Ureter (tissue), 1 donor: ENCODE measurements at places on chromosomes 2 and 18. TPM values are rescaled to one million over a fixed set of nuclear protein-coding genes. Genes with fewer than 3 reads are reported as not detected.

Gene FAM117B
- total RNA-seq: 20.6 TPM

Gene WNT6
- total RNA-seq: 0.78 TPM

DNA sequence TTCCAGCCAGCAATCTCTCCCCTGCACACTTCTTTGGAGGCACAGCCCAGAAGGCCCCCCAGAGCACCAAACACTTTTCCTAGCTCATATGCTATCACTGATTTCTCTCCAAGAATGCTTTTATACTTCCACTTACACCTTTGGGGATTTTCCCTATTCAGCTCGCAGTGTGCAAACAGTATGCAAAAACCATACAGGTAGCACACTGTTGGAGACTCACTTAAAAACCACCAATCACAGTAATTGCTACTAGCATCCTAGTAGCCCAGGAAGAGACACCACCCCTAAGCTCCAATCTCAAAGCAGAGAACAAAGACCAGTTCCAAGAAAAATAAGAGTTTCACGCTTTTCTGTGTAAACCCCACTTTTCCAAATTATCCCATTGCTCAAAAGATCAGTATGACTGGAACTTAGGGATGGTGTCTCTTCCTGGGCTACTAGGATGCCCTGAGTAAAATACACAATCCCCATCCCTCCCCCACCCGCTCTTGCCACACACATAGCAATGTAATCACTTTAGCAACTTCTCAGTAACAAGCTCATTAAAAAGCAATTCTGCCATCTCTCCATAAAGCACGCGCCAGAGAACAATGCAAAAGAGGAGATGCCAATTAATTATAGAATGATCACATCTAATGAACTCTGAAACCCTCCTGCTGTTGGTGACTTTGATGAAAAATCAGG, 43.0 kb downstream of the KLF7 start:
- DNase-seq: no peak

- no peak for DNase-seq
Measured at GRCh38 chr18:59067873-59068272, 71.8 kb upstream of the SEC11C start.

DNA sequence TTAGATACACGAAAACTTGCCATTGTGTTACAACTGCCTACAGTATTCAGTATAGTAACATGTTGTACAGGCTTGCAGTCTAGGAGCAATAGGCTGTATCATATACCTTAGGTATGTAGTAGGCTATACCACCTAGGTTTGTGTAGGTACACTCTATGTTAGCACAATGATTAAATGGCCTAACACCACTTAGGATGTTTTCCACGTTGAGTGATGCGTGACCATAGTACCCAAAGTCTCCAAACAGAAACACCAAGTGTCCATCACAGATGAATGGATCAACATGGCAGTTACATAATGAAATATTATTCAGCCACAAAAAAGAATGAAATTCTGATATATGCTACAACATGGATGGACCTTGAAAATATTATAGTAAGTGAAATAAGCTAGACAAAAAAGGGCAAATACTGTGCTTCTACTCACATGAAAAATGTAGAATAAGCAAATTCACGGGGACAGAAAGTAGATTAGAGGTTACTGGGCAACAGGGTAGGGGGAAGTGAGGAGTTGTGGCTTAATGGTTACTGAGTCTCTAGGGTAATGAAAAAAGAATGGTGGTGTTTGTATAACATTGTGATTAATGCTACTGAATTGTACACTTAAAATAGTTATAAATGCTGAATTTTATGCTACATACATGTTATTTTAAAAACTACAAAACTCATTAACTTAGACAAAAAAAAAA, 62.6 kb downstream of the TMEM131 start:
- no peak for DNase-seq

DNA sequence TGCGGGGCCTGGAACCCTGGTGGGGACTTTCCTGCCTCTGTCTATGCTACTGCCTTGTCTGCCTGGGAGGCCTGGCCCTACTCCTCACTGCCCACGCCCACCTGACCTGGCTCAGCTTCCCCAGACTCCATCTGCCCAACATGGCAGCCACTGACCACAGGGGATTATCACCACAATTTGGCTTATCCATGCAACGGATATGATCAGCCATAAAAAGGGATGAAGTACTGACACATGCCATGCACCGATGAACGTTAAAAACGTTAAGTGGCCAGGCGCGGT, 5.9 kb upstream of the KCNF1 start:
- no peak for DNase-seq

DNA sequence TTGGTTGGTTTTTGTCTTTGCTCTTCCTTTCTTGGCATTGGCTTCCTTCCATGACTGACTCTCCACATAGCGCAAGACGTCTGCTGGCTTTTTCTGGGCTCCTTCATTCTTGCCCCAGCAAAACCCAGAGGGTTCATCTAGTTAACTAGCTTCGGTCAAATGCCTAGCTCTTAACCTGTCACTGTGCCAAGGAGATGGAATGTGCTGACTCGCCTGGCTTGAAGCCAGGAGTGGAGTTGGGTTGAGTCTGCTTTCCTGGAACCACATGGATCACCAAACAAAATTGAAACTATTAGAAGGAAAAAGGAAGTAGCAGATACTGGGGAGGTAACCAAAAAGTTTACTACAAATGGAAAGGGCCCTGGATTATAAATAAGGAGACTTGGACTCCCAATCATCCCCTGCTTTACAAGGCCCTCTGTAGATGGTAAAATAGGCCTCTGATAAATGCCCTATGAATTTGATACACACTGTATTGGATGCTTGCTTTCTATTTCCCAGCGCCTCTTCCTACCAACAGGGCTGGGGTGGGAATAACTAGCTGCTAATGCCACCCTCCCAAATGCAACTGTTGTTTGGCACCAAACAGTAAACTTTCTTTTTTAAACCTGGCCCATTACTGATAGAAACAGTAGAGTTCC, 11.3 kb downstream of the MALT1 start:
- DNase-seq: peak; percentile 71

- DNase-seq: peak; percentile 77
Measured at GRCh38 chr2:96537066-96537733, 648 bp downstream of the ARID5A start.

- no peak for DNase-seq
Measured at GRCh38 chr18:63183378-63183777, 136.2 kb downstream of the BCL2 start.
